HuH-7 (cell line): ENCODE measurements at places on chromosomes 16 and 17.

- no peak for DNase-seq
These were observed 6.7 kb downstream of the FOXF1 start for GRCh38 chr16:86517033-86517432.

- DNase-seq = no peak
These were observed 33.5 kb downstream of the XYLT1 start for GRCh38 chr16:17437127-17437720.

DNA sequence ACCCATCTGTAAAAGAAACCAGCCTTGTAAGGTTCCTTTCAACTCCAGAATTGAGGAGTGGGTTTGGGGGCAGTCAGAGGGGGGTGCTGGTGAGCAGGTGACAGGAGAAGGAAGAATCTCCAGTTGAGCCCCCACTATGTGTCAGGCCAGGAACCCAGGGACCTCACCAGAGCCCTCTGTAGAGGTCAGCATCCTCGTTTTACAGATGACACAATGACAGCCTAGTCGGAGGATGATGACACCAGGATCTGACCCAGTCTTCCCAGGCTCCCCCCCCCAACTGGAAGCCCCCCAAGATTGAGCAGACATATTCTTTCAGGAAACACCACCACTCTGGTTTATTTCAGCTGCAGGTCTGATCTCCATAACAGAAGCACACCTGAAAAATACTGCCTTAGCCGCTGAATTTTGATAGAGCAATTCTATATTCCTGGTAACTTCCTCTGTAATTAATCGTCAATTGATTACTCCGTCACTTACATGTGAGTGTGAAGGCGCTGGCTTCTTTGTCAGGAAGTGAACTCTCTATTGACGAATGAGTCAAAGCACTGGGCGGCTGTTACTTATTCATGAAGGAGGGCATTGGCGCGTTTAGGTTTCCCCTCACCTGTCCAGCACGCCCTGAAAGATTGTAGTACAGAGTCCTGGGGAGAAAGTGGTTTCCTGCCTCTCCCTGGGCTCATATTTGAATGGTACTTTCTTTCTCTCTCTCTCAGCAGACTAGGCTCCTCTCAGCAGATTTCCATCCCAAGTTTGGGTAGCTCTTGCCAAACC, 21.2 kb downstream of the SOCS3 start:
- no peak for DNase-seq

- DNase-seq = no peak
These were observed 1.5 kb upstream of the SOX8 start for GRCh38 chr16:979859-980594.

- DNase-seq = no peak
These were observed 2.6 kb downstream of the CDK5RAP3 start for GRCh38 chr17:47973541-47973940.

GRCh38 chr17:57463103-57463885, 207.0 kb downstream of the MSI2 start:
- no peak for DNase-seq

GRCh38 chr16:17130733-17131132, 340.0 kb downstream of the XYLT1 start:
- no peak for DNase-seq

- no peak for DNase-seq
These were observed 5.5 kb upstream of the C16orf96 start for GRCh38 chr16:4550591-4550990.

DNA sequence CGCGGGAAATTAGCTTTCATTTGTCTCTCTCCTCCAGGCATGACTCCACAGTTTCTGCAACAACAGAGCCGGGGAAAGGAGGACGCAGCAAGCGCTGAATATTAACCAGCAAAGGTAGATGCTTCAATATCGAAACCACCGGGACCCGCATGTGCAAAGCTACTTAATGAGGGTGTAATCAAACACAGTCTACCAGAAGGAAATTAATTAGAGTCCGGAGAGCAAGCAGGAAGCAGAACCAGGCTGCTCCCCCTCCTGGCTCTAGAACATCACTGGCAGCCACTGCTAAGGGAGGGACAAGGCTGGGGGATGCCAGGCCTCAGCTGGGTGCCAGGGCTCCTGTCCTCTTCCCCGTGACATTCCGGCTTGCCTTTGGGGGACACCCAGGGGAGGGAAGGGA, 21.7 kb downstream of the LRRC75A start:
- no peak for DNase-seq

GRCh38 chr16:30958175-30959079, 873 bp downstream of the SETD1A start:
- DNase-seq = peak; percentile 75

DNA sequence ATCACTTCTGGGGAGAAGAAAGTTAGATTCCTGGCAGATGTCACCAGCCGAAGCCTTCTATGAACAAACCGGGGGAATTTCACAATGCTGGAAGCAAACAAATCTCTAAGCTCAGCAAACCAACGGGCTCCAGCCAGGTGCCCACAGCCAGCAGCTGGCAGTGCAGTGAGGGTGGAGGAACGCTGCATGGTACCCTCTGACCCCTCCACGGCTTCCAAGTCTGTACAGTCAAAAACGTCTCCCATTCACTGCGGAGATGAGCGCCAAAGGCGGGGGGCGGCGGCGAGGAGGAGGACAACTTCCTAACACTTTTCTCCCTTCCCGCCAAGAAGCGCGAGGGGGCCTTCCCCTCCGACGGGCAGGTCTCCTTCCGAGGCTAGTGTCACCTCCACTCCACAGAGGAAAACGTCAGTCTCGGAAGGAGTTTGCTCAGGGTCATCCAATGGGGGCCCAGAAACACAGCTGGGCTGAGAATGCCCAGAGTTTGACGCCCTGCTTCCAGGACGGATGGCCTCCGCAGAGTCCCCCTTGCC, 924 bp downstream of the ZNF598 start:
- DNase-seq = no peak

- no peak for DNase-seq
These were observed 128.3 kb upstream of the MAF start for GRCh38 chr16:79728923-79729240.

GRCh38 chr17:69046121-69046807, 14.5 kb downstream of the ABCA9 start:
- DNase-seq = no peak

DNA sequence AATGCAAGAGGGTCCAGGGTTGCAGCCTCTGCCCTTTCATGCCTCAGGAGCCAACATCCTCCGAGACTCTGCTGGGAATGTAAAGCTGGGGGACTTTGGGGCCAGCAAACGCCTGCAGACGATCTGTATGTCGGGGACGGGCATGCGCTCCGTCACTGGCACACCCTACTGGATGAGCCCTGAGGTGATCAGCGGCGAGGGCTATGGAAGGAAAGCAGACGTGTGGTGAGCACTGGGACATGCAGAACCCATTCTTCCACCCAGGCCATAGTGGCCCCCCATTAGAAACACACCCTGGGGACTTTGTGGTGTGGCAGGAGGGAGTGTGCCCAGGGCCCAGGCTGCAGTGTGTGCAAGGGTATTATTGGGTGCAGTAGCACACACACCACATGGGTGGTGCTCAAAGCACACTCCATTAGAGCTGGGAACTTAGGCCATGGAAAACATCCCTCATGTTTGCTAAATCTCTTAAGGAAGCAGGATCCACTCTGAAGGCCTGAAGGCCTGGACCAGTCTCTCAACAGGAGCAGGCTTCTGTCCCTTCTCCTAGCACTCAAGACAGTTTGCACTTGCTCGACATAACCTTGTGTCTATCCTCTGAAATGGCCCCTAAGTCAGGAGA, 7.6 kb downstream of the LIMD2 start:
- no peak for DNase-seq
